Neuronal stem cell (in vitro differentiated cells): ENCODE measurements at places on chromosomes 7 and 10.

GRCh38 chr7:1873857-1874589, 203.9 kb downstream of the ELFN1 start:
- DNase-seq = no peak

- no peak for DNase-seq
Measured at GRCh38 chr10:132413226-132414205, 16.5 kb downstream of the PWWP2B start.

DNA sequence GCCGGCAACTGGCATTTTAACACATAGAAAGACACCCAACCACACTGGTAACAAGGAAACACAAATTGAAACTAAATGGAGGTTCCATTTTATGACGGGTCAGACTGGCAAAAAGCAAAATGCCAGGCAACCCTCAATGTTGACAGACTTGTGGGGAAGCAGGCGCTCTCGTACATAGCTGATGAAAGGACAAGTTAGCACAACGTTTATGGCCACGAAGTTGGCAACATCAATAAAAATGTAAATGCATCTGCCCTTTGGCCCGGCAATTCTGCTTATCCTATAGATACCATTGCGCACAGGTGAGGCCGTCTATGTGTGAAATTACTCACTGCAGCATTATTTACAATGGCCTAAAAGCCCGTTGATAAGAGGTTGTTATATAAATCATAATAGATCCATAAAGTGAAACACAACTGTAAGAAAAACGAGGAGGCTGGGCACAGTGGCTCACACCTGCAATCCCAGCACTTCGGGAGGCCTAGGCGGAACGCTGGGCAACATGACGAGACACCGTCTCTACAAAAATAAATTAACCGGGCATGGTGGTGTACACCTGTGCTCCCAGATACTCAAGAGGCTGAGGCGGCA, 39.8 kb downstream of the FOXL3 start:
- DNase-seq = no peak

DNA sequence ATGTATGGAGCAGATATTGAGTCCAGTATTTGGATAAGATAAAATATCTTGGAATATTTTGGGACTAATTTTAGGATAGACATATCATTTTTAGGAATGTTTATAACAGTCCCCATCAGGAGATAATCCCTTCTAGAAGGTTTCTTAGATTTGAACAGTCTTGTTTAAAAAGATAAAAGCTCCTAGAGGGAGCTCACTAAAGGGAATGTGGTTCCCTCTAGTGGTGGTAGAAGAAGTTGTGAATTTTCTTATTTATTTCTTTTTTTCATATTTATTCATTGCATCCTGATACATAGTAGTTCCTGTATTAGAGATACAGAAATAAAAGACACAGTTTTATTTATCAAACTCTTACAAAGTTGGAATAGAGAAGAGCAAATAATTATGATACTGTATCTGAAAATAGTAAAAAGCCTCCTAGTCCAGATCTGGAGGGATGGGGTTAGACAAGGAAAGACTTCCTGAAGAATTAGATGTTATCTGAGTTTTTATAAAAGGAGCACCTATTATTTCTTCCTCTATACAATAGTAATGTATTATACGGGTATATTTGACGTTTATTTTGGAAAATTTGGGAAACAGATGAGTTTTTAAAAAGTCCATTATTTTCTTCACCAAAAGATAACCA, 24.5 kb upstream of the KLF14 start:
- peak; percentile 17 for DNase-seq

DNA sequence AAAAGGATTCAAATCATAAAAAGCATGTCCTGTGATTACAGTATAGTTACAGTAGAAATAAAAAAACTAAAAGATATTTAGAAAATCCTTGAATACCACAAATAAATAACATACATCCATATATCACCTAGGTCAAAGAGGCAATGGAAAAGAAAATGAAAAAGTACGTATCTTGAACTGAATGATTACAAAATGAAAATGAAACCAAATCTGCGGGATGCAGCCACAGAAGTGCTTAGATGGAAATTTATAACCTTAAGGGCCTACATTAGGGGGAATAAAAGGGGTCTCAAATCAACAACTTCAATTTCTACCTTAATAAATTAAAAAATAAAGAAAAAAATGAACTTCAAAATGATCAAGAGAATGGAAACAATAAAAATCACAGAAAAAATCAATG, 879.0 kb upstream of the CELF2 start:
- DNase-seq = no peak

DNA sequence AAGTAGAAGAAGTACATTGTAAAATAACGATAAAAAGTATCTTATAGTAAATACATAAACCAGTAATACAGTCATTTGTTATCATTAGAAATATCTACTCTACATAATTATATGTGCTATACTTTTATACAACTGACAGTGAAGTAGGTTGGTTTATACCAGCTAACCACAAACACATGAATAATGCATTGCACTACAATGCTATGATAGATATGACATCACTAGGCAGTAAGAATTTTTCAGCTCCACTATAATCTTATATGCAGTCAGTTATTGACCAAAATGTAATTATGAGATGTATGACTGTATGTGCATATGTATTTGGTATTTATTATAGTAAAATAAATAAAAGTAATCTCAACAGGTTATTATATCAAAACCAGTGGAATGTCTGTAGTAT, 23.4 kb upstream of the SGCE start:
- no peak for DNase-seq

GRCh38 chr7:43212921-43213320, 100.5 kb downstream of the HECW1 start:
- DNase-seq = no peak
